ENCODE measurements at places on chromosomes 16 and 17.

GRCh38 chr17:15945527-15946191, 729 bp downstream of the ADORA2B start:
- no peak for DNase-seq

DNA sequence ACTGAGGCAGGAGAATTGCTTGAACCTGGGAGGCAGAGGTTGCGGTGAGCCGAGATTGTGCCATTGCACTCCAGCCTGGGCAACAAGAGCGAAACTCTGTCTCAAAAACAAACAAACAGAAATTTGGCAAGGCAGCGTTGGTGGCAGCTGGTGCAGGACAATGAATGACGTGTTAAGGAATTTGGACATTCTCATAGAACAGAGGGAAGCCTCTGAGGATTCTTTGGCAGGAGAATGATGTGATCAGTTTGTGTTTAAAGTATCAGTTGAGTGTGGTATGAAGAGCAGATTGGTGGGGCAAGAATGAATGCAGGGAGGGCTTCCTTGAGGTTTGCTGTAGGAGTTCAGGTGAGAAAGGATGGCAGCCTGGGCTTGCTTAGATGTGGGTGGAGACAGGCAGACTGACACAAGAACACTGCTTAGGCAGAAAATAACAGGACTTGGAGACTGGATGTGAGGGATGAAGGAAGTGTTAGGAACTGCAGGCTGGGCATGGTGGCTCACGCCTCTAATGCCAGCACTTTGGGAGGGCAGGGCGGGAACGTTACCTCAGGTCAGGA, 4.8 kb downstream of the CYB5D2 start:
- DNase-seq: no peak

DNA sequence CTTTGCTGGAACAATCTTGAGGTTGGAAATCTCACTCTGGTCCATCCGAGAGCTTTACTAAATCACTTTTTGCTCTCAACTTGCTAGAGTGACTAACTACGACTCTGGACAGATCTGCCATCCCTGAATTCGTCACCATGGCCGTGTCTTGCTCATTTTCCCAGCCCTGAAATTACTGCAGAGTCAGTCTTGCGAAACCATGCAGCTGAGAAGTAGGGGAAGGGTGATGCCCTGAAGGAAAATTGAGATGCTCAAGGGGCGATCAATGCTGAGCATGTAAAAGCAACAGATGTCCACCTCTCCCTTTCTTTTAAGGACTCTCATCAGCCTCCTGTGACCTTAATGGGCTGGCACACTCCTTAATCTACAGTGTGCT, 18.8 kb downstream of the PCTP start:
- DNase-seq: no peak

GRCh38 chr16:26348095-26348494, 656.3 kb downstream of the HS3ST4 start:
- no peak for DNase-seq

GRCh38 chr16:58425756-58426494, 33.7 kb downstream of the GINS3 start:
- DNase-seq: no peak

GRCh38 chr17:45789874-45790273, 5.8 kb downstream of the CRHR1 start:
- no peak for DNase-seq

DNA sequence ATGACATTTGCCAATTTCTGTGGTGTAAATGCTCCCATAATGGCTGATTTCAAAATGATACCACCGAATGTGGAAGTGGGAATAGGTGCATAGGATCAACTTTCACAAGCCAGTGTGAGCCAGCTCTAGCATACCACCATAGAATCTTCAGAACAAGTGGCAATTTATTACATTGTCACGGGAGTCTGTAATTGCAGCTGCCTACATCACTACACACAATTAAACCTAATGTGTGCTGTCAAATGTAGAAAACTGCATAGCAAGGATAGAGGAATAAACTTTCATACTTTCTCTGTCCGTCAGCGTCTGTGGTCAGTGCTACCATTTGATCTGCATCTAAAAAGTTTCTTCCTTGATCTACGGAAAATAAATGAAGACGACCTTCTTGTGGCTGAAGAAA, 417.8 kb upstream of the TOM1L1 start:
- no peak for DNase-seq

DNA sequence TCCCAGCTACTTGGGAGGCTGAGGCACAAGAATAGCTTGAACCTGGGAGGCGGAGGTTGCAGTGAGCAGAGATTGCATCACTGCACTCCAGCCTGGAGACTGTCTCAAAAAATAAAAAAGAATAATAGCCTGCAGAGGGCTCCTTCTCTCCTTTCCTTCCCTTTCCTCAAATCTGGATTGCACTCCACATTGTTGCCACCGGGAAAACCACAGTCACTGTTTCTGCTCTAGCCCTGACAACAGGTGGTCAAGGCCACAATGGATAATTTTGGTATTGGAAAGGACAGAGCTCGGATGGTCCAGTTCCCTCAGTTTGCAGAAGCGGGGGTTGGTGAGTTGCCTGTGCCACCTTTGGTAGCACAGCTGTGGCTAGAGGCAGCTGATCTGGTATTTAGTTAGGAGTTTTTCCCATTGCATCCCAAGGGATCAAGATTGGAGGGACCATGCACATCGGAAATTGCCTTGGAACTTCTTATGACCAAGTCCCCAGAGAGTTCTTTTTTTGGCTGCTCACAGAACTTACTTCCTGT, 44.7 kb upstream of the PRSS54 start:
- DNase-seq: no peak

- DNase-seq: no peak
Measured at GRCh38 chr16:74626741-74627416, 20.0 kb upstream of the GLG1 start.

GRCh38 chr16:67115639-67116038, 5.9 kb downstream of the PHAF1 start:
- DNase-seq: no peak

DNA sequence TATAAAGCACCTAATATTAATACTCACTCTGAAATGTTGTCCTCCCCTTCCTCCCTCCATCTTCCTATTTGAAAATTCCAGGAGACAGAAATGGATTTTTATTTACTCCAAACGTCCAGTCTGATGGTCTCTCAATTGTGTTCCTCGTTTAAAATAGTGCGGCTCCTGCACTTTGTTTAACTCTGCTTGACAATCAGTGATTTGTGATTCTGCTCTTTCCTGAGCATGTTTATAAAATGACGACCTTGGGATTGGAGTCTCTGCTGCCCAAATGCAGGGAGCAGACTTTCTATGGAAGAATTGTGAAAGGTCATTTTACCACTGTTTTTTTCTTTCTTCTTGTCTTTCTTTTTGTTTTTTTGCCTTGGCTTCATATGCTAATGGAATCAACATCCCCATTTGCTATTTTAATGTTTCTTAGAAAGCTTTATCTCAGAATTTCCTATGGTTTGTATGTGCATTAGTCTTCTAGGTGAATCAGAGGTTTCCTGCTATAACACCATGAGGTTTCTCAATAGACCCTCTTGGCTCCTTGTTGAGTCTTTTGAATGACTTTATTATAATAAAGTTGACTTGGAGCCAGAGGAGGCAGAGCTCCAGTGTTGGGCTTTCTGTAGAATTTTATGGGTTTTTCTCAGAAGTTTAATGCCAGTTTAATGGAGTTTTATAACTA, 376.5 kb downstream of the CDH11 start:
- no peak for DNase-seq

DNA sequence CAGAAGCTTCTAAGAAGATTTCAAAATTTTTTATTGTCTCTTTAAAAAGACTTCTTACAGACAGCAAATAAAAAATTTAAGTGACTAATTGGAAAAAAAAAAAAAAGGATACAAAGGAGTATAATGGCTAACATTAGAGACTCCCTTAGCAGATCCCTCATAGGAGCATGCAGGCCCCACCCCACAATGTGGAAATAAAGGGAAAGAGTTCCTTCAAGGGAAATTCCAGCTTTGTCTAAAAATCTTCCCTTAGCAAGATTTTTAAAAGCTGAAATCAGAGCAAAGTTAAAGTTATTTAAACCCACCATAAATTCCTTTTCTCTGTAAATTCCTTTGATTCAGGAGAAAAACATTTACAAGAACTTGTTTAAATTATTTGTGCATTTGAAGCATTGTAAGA, 32.5 kb upstream of the NOS2 start:
- no peak for DNase-seq

- no peak for DNase-seq
Measured at GRCh38 chr16:66365651-66366050, 840 bp upstream of the CDH5 start.

- no peak for DNase-seq
Measured at GRCh38 chr17:26792486-26792885, 501.4 kb upstream of the WSB1 start.

- no peak for DNase-seq
Measured at GRCh38 chr17:57006040-57006439, 28.1 kb downstream of the SCPEP1 start.

DNA sequence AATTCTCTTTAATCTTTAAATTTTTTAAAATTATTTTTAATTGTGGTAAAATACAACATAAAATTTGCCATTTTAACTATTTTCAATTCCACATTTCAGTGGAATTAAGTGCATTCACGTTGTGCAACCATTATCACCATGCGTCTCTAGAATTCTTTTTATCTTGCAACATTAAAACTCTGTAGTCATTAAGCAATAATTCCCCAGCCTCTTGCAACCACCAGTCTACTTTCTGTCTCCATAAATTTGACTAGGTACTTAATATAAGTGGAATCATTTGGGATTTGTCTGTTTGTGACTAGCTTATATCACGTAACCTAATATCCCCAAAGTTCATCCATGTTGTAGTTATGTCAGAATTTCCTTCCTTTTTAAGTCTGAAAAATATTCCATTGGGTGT, 79.1 kb downstream of the TAOK1 start:
- no peak for DNase-seq

DNA sequence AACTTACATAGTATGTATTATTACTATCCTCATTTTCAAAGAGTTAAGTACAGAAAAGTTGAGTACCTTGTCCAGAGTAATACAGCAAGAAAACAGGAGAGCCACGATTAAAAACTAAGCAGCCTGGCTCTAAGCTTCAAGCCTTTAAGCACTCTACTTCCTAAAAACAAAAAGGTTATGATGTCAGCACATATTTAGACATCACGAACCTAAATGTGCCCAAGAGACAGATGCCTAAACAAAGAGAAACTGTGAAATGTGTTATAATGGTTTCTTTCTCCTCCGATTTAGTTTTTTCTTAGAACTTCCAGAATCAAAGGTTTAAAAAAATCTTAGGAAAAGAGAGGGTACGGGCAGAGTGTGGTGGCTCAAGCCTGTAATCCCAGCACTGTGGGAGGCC, 151.0 kb downstream of the VPS53 start:
- DNase-seq: no peak

GRCh38 chr17:67058036-67058435, 13.7 kb downstream of the CACNG1 start:
- DNase-seq: no peak

DNA sequence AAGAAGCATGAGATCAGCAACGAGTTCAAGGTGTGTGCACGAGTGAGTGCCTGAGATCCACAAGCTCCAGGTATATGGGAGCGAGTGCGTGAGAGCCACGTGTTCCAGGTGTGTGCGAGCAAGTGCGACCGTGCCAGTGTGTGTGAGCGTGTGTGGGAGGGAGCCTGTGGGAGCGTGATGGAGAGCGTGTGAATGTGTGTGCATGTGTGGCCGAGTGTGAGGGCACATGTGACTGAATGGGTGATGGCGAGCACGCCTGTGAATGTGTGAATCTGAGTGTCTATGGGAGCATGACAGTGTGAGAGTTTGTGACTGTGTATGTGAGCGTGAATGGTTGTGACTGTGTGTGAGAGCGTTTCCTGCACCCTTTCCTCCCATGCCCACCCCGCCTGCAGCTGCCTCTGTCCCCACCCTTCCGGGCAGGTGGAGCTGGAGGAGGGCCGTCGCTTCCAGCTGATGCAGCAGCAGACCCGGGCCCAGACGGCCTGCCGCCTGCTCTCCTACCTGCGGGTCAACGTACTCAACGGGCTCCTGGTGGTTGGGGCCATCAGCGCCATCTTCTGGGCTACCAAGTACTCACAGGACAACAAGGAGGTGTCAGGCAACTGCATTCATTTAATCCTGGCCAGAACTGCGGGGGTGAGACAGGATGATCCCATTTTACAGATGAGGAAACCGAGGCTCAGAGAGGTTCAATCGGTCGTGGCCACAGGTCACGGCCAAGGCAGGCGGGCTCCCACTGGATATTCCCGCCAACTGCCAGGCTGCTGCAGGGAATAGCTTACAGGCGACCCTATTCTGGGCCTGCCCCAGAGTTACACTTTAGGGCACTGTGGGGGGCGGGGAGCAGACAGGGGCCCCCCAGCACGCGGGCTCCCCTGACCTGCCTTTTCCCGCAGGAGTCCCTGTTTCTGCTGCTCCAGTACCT, 3.7 kb downstream of the TMC8 start:
- DNase-seq: peak; percentile 65

- no peak for DNase-seq
Measured at GRCh38 chr17:57257895-57258851, 1.9 kb downstream of the MSI2 start.

- DNase-seq: no peak
Measured at GRCh38 chr16:29107299-29107698, 122.4 kb downstream of the LAT start.

GRCh38 chr17:17613708-17614114, 22.2 kb upstream of the PEMT start:
- peak; percentile 67 for DNase-seq
